ENCODE measurements at places on chromosomes 16 and 17.

DNA sequence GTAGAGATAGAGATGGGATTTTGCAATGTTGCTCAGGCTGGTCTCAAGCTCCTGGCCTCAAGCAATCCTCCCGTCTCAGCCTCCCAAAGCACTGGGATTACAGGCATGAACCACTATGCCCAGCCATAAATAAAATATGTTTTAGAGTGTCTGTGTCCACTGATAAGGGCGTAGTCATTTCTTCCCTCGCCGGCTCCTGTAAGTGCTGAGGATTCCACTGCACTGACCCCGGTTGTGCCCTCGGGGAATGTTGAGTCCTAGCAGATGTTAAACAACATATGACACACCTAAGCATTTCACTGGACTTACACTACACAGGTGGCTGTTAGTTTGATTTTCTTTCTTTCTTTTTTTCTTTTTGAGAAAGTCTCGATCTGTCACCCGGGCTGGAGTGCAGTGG, 5.6 kb upstream of the SHMT1 start:
- no peak for DNase-seq

DNA sequence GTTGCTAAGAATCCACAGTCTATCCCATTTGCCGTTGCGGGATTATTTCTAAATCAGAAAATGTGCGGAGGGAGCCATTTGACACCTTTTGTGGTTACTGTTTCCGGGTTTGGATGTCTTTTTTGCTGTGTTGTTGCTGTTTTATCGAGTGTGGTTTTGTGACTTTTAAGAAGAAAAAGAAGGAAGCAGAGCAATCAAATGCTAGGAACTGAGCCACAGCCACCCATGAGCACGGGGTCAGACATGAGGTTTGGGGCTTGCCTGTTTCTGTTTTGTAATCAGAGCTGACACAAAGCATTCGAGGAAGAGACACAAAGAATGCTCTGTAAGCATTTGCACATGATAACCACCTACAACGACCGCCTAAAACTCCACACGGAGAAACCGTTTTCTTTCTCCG, 53.1 kb upstream of the CHMP6 start:
- DNase-seq: peak; percentile 73

- no peak for DNase-seq
Observed at GRCh38 chr16:19757026-19757425, 39.0 kb downstream of the IQCK start.

DNA sequence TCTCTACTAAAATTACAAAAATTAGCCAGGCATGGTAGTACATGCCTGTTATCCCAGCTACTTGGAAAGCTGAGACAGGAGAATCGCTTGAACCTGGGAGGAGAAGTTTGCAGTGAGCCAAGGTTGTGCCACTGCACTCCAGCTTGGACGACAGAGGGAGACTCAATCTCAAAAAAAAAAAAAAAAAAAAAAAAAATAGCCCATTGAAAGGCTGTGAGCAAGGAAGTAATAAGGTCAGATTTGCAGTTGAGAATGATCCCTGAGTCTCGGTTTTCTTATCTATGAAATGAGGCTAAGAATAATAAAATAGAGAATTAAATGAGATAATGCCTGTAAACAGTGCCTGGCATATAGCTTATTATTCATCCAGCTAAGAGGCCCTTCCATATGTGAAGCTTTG, 1.3 kb upstream of the PDK2 start:
- no peak for DNase-seq

GRCh38 chr16:85539084-85539483, 74.0 kb upstream of the GSE1 start:
- DNase-seq: no peak

GRCh38 chr16:74501484-74502478, 80.5 kb upstream of the CLEC18B start:
- DNase-seq: no peak

- no peak for DNase-seq
Observed at GRCh38 chr17:49106321-49107210, 26.0 kb upstream of the B4GALNT2 start.

DNA sequence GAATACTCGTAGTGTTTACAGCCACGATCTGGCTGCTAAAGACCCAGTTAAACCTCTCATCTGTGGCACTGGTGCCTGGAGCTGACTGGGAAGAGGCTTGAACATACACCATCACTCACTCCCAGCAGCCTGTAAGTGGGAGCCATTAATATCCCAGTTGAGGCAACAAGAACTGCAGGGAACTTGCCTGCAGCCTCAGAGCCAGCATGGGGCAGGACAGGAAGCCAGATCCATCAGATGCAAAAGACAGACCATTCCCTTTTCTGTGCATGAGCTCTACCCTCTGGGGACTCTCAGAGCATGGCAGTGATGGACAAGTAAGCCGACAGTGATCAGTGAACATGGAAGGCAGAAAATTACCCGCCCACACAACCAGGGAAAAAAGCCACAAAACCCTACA, 91.8 kb downstream of the TMEM132E start:
- no peak for DNase-seq

- DNase-seq: peak; percentile 56
Observed at GRCh38 chr16:56932721-56933619, 1.0 kb downstream of the HERPUD1 start.

GRCh38 chr17:62931101-62931500, 34.9 kb upstream of the TANC2 start:
- no peak for DNase-seq

Measured in activated CD4-positive, alpha-beta T cell treated with anti-CD3 and anti-CD28 coated beads, Interleukin-2, amount 50 U/mL, for 16 hours (primary cell).